ENCODE measurements at places on chromosomes 3 and 15.

- DNase-seq: no peak
Observed at GRCh38 chr3:145079436-145079835, 1081.5 kb downstream of the PLOD2 start.

DNA sequence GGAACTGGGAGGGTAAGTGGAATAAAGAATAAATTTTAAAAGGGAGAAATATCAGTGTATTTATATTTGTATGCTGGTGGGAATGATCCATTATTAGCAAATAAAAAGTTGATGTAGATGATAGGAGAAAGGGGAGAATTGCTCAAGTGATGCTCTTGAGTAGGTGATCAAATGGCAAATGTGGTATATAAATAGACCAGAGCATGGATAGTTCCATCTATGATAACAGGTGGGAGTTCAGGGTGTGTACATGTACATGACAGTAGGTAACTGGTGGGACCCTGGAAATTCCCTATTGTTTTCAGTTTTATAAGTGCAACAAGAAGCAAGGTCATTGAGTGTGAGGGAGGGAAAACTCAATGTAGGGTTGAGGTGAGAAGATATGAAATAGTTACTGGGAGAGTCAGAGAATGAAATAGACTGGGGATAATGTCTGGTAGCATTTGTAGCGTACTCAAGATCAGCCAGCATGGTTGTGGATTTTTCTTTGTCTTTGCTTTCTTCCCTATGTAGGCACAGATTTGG, 31.3 kb upstream of the EBLN2 start:
- no peak for DNase-seq

- no peak for DNase-seq
Observed at GRCh38 chr15:36596915-36597314, 17.5 kb downstream of the CDIN1 start.

GRCh38 chr15:76839173-76839572, 66.0 kb downstream of the SCAPER start:
- DNase-seq: no peak

DNA sequence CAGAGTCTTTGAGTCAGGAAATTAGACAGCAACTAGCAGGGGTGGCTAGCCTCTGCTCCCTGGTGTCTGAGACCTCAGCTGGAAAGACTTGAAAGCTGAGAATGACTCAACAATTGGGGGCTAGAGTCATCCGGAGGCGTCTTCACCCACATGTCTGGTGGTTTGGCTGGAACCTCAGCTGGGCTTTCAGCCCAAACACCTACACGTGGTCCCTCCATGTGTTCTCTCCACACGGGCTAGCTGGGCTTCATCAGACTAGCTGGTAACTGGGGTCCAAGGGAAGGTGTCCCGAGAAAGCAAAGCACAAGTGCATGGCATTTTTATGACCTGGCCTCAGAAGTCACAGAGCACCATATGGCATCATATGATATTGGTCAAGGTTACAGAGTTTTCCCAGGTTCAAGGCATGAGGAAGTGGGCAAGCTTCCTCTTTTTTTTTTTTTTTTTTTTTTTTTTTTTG, 19.9 kb upstream of the ABHD2 start:
- no peak for DNase-seq

DNA sequence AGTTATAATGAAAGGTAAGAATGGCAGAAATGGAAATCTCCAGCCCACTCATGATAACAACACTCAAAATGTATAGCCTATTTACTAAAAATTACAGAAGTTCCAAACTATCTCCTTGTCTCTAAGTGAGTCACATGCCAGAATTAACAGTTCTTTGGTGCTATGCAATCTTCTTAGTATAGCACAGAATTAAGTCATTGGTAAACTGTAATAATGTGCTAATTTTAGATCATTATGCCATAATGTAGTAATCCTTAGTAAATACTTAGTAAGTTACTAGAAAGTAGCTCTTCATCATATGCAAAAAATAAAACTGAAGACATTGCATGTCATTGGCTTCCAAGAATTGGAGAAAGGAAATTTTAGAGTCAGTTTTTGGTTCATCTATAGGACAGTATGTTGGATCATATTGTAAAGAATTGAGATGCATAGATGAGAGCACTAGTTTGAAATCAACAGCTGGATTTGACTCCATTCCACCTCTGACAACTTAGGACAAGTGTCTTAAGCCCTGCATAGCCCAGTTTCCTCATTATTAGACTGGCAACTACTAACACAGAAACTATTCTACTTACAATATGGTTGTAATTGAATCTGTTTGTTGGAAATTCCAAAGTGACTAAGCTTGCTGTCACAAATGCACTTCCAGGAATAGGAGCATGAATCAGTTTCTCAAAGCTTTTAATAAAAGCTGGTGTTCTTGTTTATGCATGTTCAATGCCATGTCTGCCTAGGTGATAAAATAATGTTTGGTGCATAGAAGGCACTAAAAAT, 40.1 kb upstream of the CD47 start:
- DNase-seq: no peak

DNA sequence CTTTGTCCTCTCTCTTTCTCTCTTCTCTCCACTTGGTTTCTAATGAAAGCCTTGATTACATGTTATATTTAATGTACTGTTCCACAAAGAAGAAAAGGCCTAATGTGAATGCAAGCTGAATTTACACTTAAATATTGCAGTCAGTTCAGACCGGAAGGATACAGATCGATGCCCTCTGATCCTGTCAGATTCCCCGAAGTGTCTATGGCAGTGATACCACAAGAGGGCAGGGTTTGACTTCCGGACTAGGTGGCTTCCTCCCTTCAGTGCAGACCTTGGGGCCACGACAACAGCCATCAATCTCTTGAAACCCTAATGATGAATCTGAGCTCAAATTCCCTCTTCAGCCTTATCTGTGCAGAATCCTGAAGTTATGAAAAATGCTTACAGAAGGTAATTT, 29.5 kb downstream of the AGTR1 start:
- peak; percentile 83 for DNase-seq

DNA sequence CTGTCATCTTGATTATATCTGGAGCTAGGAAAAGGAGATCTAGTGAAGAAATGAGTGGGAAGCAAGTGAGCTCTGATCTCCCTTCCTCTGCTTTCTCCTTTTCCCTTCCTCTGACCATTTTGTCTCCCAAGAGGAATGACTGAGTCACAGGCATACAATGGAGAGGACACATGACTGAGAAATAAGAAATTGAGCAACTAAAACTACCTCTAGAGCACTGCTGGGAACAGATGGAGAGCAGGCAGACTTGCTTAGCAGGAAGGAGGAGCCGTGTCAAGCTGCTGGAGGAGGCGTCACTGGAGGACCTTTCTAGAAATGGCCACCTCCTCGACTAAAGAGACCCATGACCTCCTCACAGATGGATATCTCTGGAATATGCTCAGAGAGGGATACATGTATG, 66.9 kb upstream of the MYO5C start:
- DNase-seq: no peak

GRCh38 chr3:166100730-166101129, 263.5 kb upstream of the BCHE start:
- no peak for DNase-seq

- no peak for DNase-seq
Observed at GRCh38 chr3:127464642-127465041, 125.9 kb downstream of the TPRA1 start.

Measured in head of caudate nucleus (tissue), 42 donors.